Cerebellum (tissue), 4 donors: ENCODE measurements at places on chromosomes 7 and 10. TPM values are rescaled to one million over a fixed set of nuclear protein-coding genes. Genes with fewer than 3 reads are reported as not detected.

Gene PAX2
- 13.2 TPM for total RNA-seq

Gene DNAJC30
- 3.3 TPM for total RNA-seq

Gene AMPH
- total RNA-seq, result 42.5 TPM

Gene ZSCAN21
- total RNA-seq, result 10.2 TPM

Gene ASCC1
- 35.2 TPM for total RNA-seq

Gene C1QL3
- total RNA-seq, result 5.2 TPM

Gene GPC2
- 57.9 TPM for total RNA-seq

Gene LEP
- 0.09 TPM for total RNA-seq

Gene PRKCQ
- 0.91 TPM for total RNA-seq

Gene PTPRZ1
- 180 TPM for total RNA-seq

Gene NPFFR1
- total RNA-seq, result 0.54 TPM

Gene PUS7
- 12.2 TPM for total RNA-seq

Gene TDRD1
- total RNA-seq, result 0.45 TPM

Gene DRGX
- not detected for total RNA-seq
